ENCODE measurements at places on chromosomes 7 and 10. TPM values are rescaled to one million over a fixed set of nuclear protein-coding genes. Genes with fewer than 3 reads are reported as not detected.

DNA sequence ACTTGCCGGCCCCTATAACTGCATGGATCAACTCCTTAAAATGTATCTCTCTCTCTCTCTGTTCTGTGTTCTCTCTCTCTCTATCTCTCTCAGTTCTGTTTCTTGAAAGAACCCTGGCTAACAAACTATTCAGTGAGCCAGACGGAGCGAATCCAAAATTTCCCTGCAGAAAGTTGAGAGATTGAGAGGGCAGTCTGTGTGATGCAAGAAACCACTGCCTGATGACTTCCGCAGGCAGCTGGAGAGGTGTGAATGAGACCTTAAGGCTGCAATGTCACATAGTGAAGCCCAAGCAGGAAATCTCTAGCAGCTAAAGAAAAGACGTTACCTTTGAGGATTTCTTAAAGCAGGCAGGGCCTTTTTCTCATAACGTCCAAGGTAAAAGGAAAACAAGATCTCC, 17.3 kb downstream of the FAM107B start:
- no peak for DNase-seq

DNA sequence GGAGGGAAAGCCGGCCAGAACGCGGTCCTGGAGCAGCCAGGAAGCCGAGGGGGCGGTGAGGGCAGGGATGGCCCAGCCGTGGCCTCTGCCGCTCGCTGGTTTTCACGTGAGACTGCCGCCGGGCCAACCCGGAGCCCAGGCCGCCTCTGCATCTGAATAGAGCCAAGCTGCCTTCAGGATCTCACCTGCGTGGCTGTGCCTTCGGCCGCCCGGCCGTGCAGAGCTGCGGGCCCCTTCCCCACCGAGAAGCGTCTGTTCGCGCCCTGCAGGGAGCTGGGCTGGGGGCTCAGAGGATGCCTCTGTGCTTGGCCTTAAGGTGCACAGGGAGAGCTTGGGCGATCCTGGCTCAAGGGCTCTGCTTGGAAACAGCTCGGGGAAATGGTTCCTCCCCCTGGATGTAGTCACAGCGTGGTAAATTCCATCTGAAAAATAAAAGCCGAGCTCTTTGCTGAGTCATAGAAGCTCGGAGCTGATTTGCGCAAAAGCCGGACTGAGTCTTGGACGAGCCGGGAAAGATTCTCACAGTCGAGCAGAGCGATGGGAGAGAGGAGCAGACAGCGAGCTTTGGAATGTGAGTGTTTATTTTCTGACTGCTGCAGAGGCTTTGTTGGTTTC, at the start of gene JAKMIP3:
Gene JAKMIP3 (plus strand): TSS at position 456 of the 615 bp plus-strand sequence. CDS start 38,863 bp downstream, outside the sequence.
- peak; percentile 57 for DNase-seq

DNA sequence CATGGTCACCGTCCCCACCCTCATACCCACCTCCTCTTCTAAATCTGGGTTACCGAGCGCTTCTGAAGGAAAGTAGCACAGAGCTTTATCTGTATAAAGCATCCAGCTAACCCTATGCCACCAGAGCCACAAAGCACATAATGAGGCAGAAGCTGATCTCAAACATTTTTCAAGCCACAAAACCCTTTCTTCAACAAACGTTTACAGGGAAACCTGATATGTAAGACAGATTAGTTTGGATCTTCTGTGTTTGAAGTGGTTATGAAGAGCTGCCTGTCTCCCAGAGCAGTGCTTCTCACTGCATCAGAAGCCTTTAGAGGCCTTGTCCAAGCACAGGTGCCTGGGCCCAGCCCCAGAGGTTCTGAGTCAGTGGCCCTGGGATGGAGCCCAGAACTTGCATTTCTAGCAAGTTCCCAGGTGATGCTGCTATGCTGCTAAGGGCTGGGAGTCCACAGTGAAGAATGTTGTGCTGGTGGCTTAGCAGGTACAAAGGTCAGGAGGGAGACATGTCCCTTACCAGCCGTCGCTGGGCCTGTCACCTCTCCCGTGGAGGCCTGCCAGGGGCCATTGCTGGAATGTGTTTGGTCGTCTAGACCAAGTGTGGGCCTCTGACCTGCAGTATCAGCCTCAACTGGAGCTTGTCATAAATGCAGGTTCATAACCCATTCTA, 90.4 kb downstream of the TAF3 start:
- peak; percentile 46 for DNase-seq

PAX4 gene
- not detected for total RNA-seq

PWWP2B gene
- total RNA-seq = 19.9 TPM

Data from left ventricle myocardium superior (tissue), 1 donor.